ENCODE measurements at places on chromosomes 1 and 21. TPM values are rescaled to one million over a fixed set of nuclear protein-coding genes. Genes with fewer than 3 reads are reported as not detected.

DNA sequence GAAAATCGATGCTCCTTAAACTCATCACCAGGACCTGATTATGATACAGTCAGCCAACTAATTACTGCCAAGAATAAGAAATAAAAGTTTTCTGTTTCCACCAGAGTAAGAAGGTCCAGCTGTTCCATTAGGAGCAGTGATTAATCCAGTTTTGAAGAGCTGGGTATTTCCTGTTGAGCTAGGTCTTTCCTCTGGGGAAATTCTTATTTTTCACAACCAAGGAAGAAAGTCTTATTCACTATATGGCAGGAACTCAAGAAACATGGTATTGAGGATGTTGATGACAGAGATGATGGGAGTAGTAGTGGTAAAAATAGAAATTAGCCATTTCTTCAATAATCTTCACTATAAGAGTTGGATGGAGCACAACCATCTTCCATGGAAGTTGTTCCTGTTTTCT is 374.6 kb upstream of the RUNX1 start:
- no peak for ATAC-seq

DNA sequence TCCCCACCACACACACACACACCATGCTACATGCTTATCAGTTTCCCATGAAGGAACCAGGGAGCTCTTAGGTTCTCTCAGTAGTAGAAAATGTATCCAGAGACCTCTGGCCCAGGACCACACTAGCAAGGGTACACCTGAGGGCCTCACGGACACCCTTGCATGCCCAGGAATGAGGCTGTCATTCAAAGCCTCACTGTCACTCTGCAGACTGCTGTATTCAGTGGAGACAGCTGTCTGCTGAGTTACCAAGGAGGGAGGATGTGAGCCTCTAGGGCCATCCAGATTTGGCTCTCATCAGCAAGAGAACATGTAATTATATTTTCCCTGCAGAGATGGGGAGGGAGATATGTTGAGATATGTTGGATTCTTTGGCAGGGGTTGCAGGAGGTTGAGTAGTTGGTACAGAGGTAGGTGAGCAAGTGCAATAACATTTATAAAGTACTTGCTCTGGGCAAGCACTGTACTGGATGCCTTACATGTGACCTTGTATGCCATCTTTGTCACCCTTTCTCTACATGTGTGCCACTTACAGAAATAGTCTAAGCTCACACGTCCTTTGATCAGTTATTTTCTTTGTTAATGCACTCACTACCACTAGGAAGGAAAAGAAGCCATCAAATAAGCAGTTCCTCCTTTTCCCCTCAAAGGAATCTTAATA is 250.6 kb downstream of the ZP4 start:
- no peak for ATAC-seq

The KCNN3 gene
- 0.28 TPM for total RNA-seq

The NRAS gene
- total RNA-seq: 22.4 TPM

DNA sequence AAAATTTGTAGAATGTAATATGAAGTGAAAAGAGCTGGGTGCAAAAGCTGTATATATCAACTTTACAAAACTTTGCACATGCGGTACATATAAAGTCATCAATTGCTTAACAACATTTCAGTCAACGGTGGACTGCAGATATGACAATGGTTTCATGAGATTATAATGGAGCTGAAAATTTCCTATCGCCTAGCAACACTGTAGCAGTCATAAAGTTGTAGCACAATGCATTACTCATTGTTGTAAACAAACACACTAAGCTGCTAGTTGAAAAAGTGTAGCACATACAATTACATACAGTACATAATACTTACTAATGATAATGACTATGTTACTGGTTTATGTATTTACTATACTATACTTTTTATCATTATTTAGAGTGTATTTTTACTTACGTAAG is 64.0 kb downstream of the RGS7 start:
- ATAC-seq: no peak

GRCh38 chr1:92748138-92748537 is 36.8 kb downstream of the EVI5 start:
- no peak for ATAC-seq

DNA sequence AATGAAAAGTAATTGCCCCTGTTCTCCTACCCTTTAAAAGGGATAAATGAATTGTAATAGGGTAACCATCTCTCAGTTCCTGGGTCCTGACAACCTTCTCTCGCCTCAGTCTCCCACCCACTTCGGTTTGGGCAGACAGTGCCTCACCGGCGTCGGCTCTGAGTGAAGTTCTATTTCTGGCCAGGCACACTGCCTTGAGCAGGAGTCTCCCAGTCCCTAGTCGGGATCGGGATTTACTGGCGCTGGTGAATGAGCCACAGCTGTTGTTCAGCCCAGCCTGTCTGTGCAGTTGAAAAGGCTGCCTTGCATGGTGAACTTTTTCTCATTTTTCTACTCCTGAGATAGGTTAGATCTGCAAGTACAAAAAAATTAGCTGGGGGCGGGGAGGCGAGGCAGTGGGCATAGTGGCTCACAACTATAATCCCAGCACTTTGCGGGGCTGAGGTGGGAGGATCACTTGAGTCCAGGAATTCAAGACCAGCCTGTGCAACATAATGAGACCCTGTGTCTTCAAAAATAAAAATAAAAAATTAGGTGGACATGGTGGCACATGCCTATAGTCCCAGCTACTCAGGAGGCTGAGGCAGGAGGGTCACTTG is 7.4 kb downstream of the PLEKHM2 start:
- ATAC-seq: no peak

- peak; percentile 6 for ATAC-seq
Measured at GRCh38 chr21:42315296-42315891, at the start of gene TFF3. TFF3 (minus strand) TSS chr21:42315409; CDS start chr21:42315374, 35 bp downstream.

- no peak for ATAC-seq
Measured at GRCh38 chr1:94303005-94303404, 65.6 kb upstream of the ARHGAP29 start.

DNA sequence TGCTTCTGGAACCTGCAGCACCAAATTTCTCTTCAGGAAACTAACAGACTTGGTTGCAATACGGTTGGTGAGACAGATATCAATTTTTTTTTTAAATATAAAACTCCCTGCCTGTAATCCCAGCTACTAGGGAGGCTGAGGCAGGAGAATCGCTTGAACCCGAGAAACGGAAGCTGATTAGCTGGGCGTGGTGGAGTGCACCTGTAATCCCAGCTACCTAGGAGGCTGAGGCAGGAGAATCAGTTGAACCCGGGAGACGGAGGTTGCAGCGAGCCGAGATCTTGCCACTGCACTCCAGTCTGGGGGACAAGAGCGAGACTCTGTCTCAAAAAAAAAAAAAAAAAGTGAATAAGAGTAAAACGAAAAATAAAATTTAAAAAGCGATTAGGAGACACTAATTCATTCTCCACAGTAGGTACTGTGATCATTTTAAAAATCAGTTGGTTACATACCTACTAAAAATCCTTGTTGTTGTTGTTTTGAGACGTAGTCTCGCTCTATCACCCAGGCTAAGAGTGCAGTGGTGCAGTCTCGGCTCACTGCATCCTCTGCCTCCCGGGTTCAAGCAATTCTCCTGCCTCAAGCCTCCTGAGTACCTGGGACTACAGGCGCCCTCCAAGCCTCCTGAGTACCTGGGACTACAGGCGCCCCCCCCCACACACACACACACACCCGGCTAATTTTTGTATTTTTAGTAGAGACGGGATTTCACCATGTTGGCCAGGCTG is 796 bp upstream of the RBM8A start:
- ATAC-seq: no peak

GRCh38 chr1:157820299-157820698 is 379 bp upstream of the FCRL1 start:
- ATAC-seq: no peak

DNA sequence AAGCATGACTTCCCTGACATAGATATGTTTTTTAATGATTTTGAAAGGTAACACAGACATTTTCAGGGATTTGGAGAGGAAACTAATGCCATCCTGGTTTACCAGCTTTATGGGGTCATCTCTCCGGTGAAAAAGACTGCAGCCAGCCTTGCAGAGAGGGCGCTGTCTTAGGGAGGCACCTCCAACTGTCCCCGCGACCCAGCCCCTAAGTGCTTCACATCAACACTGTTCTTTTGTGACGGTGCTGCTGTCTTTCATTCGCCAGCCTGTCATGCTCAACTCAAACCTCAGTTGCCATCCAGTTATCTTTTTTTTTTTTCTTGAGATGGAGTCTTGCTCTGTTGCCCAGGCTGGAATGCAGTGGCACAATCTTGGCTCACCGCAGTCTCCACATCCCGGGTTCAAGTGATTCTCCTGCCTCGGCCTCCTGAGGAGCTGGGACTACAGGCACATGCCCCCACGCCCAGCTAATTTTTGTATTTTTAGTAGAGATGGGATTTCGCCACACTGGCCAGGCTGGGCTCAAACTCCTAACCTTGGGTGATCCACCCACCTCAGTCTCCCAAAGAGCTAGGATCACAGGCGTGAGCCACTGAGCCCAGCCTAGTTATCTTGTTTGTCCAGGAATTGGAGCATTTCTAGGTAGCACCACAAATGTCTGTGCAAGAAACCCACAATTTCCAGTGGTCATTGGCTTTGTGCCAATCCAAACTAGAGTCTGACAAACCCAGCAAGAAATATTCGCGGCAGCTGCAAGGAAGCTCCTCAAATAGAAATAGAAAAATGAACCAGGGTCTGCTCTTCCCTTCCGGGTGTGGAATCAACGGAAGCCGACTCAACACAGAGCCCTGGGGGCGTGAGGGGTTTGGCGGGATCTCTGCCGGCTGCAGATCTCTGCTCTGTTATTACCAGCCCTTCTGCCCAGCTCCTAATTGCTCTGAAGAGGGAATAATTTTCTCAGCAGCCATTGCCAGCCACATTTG is 24.2 kb downstream of the PDE9A start:
- ATAC-seq: no peak

GRCh38 chr1:205313563-205314308 is 7.8 kb downstream of the NUAK2 start:
- peak; percentile 31 for ATAC-seq

GRCh38 chr1:209585672-209586071 is 2.2 kb downstream of the CAMK1G start:
- ATAC-seq: peak; percentile 76

DNA sequence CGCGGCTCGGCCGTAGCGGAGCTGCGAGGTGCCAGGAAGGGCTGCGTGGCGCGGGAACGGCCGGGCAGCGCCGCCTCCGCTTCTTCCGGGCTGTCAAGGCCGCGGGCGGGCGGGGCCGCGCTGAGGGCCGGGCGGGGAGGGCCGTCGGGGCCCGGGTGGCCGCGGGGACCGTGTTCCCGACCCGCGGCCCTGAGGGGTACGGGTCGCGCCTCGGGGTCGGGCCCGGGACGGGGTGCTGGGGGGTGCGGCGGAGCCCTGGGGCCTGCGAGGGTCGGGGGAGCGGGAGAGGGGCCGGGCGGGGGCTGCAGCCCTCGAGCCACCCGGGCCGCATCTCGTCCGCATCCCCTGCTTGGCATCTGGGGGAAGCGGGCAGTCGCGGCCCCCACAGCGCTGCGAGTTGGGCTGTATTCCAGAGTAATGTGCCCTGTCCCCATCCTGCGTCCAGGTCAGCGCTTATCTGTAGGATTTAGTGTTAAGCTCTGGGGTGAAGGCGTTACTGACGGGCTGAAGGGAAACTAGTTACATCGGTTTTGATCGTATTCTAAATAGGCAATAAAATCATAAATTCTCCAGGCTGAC is 379 bp downstream of the RER1 start:
- peak; percentile 28 for ATAC-seq
